ENCODE measurements at places on chromosomes 2 and 18. TPM values are rescaled to one million over a fixed set of nuclear protein-coding genes. Genes with fewer than 3 reads are reported as not detected.

Gene FBXO15
- total RNA-seq, result not detected

Gene TWIST2
- total RNA-seq, result 0.58 TPM

Gene PLGLB1
- total RNA-seq, result 1.1 TPM

Gene IL37
- total RNA-seq, result not detected

Gene EPHA4
- total RNA-seq, result 5.9 TPM

Gene NETO1
- total RNA-seq, result not detected

Gene HOXD1
- total RNA-seq, result not detected

Gene ROCK1
- 10.9 TPM for total RNA-seq

DNA sequence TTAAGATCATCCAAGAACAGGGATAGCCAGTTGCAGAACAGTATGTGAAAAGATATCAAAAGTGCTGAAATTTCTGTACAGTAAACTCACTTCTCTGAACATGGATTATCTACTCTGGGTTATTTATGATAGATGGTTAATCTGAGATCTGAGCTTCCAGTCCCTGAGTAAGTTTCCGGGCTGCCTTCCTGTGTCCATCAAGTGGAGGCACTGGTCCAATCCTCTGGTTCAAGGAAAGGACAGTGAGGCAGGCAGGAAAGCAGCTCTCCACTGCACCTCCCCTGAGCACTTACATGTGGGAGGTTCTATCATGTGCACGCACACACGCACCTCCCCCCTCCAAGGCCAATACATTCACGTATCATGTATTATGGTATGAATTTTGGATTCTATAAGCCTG lies 32.5 kb downstream of the GPR45 start:
- H3K4me1 ChIP-seq, result no peaks in the 10 kb centered on the region
- H3K36me3 ChIP-seq, result peaks cover 8% of the 10 kb centered on the region
- H3K27me3 ChIP-seq, result no peaks in the 10 kb centered on the region
- no peak overlapping the region for H3K27ac ChIP-seq

GRCh38 chr2:65361623-65362022 lies 70.8 kb downstream of the SPRED2 start:
- H3K4me3 ChIP-seq, result no peak overlapping the region
- H3K36me3 ChIP-seq, result no peaks in the 10 kb centered on the region
- no peak for DNase-seq
- no peak overlapping the region for H3K27ac ChIP-seq

Gene UGT1A5
- total RNA-seq, result not detected

DNA sequence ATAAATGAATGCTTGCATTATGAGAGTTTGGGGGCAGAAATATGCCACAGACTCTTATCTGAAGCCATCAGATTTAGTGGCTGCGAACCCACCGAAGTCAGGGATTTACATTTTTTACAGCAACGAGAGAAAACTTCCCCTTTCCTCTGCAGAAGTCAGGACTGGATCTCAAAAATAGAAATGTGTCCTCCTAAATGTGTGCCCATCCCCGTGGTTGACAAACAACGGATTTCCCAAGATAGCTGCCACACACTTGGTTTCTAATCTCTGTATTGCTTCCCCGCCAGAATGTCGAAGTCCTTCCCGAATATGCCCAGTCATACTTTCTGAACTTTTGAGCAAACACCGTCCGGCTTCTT lies 879 bp upstream of the ADAM23 start:
- H3K36me3 ChIP-seq, result no peaks in the 10 kb centered on the region
- H3K4me3 ChIP-seq, result peak overlapping the region; percentile 79
- no peak for DNase-seq
- peaks cover 13% of the 10 kb centered on the region for H3K4me1 ChIP-seq
- H3K27ac ChIP-seq, result peak overlapping the region; percentile 43

DNA sequence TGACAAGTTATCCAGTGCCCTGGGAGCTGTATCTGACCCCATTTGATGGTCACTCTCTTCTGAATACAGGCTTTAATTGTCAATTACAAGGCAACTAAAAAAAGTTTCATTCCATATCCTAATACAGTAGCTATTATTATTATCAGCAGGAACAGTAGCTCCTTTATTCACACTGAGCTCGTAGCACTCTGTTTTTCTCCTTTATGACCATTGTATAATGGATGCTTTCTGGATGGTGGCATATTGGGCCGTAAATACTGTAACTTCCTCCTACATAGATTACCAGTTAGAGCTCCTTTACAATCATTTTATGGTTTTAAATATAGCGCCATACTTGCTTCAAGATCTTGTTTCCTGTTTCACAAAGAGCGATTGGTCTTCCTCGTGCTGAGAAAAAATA lies 1040.3 kb downstream of the TSN start:
- no peaks in the 10 kb centered on the region for H3K36me3 ChIP-seq
- H3K4me3 ChIP-seq, result no peak overlapping the region
- no peak overlapping the region for H3K27ac ChIP-seq
- no peaks in the 10 kb centered on the region for H3K27me3 ChIP-seq
- DNase-seq, result no peak

Gene DAW1
- not detected for total RNA-seq

- H3K4me3 ChIP-seq, result peak overlapping the region; percentile 22
- H3K4me1 ChIP-seq, result no peaks in the 10 kb centered on the region
- H3K36me3 ChIP-seq, result no peaks in the 10 kb centered on the region
- no peak for DNase-seq
Measured at GRCh38 chr18:10023853-10024570, 110.2 kb downstream of the VAPA start.

DNA sequence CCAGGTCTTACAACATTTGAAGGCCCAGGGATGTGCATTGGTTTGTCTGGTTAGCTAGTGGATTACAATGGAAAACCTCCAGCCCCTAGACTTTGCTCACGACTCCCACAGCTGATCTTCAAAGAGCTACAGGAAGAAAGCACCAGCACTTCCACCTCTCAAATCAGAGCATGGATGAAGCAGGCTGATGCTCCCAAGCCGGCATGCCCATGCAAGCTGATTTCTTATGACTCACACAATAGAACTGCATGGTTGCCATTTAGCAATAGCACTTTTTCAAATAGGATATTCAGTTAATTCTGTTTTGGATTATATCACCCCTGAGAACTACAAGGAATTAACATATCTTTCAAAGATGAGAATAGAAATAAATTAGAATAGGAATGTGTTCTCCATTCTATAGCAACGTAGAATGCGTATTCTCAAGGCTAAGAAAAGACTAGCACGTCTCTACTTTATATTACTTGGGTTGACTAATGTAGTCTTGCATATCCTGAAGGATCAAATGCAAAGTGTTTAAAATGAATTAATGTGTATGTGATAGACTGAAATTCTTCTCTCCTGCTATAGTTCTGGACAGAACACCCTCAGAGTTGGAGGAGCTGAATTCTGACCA lies 292.4 kb downstream of the TRIB2 start:
- no peaks in the 10 kb centered on the region for H3K36me3 ChIP-seq
- DNase-seq, result no peak
- H3K4me1 ChIP-seq, result no peaks in the 10 kb centered on the region

Gene ASPRV1
- 0.42 TPM for total RNA-seq

Gene IL1A
- total RNA-seq, result not detected

Gene KCNJ3
- 1.0 TPM for total RNA-seq

DNA sequence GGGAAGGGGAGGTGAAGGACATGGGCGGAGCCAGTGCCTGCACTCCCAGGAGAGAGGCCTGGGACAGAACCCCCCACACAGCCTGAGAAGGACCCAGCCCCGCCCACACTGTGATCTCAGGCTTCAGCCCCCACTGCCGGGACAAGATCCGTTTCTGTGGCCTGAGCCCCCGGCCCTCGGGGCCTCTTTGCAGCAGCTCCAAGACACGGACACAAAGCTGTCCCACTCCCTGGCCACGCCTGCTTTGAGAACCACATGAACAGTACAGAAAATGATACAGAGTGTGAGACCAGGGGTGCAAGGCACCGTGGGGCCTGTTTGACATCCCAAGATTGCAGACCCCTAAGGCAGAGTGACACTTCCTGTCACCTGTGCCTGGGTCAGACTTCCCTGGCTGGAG lies 74.5 kb downstream of the TWIST2 start:
- H3K27me3 ChIP-seq, result peaks cover 6% of the 10 kb centered on the region
- H3K36me3 ChIP-seq, result no peaks in the 10 kb centered on the region
- no peak overlapping the region for H3K4me3 ChIP-seq
- H3K4me1 ChIP-seq, result no peaks in the 10 kb centered on the region

- DNase-seq, result no peak
- H3K4me3 ChIP-seq, result no peak overlapping the region
- H3K27ac ChIP-seq, result no peak overlapping the region
- peaks cover 10% of the 10 kb centered on the region for H3K4me1 ChIP-seq
- no peaks in the 10 kb centered on the region for H3K27me3 ChIP-seq
- H3K36me3 ChIP-seq, result no peaks in the 10 kb centered on the region
Measured at GRCh38 chr2:28250006-28250405, 142.7 kb upstream of the FOSL2 start.

- DNase-seq, result no peak
- H3K4me1 ChIP-seq, result no peaks in the 10 kb centered on the region
- H3K27me3 ChIP-seq, result no peaks in the 10 kb centered on the region
- no peak overlapping the region for H3K27ac ChIP-seq
- H3K4me3 ChIP-seq, result no peak overlapping the region
Measured at GRCh38 chr2:134348239-134348638, 94.4 kb downstream of the MGAT5 start.

GRCh38 chr2:25374411-25374810 lies 32.7 kb upstream of the DNMT3A start:
- peak; percentile 4 for DNase-seq
- no peaks in the 10 kb centered on the region for H3K27me3 ChIP-seq
- H3K36me3 ChIP-seq, result no peaks in the 10 kb centered on the region
- peaks cover 25% of the 10 kb centered on the region for H3K4me1 ChIP-seq

DNA sequence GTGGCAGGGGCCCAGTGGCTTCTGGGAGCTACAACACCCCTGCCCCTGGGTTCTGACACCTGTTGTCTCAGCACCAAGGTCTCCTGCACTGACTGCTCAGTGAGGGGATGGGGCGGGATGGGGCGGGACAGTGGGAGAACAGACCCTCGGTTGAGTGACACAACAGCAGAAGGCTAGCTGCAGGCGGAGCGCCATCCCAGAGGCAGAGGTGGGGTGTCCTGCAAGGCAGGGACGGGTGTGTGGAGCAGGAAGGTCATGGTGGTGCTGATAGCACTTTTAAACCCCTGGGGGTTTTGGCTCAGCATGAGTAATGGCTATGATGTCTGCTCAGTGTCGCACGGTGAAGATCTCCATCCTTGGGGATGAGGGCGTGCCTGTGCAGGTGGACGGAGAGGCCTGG lies 105.1 kb downstream of the DGKD start:
- H3K36me3 ChIP-seq, result peaks cover 100% of the 10 kb centered on the region
- peak; percentile 12 for DNase-seq
- H3K27me3 ChIP-seq, result no peaks in the 10 kb centered on the region
- no peak overlapping the region for H3K4me3 ChIP-seq
- peak overlapping the region; percentile 9 for H3K27ac ChIP-seq

Gene CCT4
- total RNA-seq, result 124 TPM

- H3K4me1 ChIP-seq, result no peaks in the 10 kb centered on the region
- no peak overlapping the region for H3K27ac ChIP-seq
Measured at GRCh38 chr2:35099342-35099741, 1256.2 kb upstream of the CRIM1 start.

Gene NAB1
- 16.9 TPM for total RNA-seq

DNA sequence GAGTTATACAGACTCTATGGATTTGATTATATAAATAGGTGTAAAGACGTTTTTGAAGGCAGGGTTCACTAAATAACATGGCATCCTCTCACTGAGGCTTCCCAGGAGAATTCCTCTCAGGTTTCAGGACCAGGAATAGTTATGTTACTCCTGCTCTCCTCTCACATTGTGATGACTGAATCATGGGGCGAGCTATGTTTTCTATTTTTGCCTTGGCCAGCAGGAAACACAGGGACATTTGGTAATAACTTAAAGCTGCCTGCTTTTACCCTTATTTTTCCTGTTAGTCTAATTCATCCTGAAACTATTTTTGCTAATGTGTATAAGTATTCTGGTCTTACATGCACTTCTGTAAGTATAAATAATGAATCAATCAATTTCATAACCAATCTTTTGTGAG lies 115.3 kb upstream of the ITGB6 start:
- H3K27ac ChIP-seq, result peak overlapping the region; percentile 84
- no peak overlapping the region for H3K4me3 ChIP-seq
- no peaks in the 10 kb centered on the region for H3K27me3 ChIP-seq
- peaks cover 61% of the 10 kb centered on the region for H3K4me1 ChIP-seq
- peaks cover 17% of the 10 kb centered on the region for H3K36me3 ChIP-seq

- DNase-seq, result no peak
- no peak overlapping the region for H3K4me3 ChIP-seq
- H3K4me1 ChIP-seq, result no peaks in the 10 kb centered on the region
- H3K27me3 ChIP-seq, result no peaks in the 10 kb centered on the region
- no peak overlapping the region for H3K27ac ChIP-seq
- no peaks in the 10 kb centered on the region for H3K36me3 ChIP-seq
Measured at GRCh38 chr2:208062961-208063360, 37.6 kb upstream of the PLEKHM3 start.

Gene NT5C1B
- total RNA-seq, result not detected

DNA sequence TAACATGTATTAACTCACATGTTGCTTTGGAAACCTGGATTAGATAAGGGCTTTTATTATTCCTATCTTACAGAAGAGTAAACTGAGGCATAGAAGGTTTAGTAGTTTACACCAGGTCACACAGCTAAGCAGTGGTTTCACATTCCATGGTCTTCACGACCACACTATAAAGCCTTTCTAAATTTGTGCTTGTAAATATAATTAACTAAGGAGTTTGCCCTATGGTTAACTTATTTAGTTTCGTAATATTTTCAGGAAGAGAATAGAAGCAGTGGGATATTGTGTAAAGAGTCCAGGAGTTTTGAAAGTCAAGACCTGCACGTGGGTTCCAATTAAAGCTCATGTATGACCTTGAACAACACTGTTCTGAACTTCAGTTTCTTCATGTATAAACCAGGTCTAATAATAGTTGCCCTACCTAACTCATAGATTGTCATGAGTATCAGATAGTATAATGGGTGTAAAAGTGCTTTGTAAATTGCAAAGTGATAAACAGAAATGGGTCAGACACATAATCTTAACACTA lies 19.5 kb upstream of the SOS1 start:
- no peaks in the 10 kb centered on the region for H3K36me3 ChIP-seq
- H3K27me3 ChIP-seq, result no peaks in the 10 kb centered on the region
- DNase-seq, result no peak
- H3K27ac ChIP-seq, result peak overlapping the region; percentile 81
- peaks cover 22% of the 10 kb centered on the region for H3K4me1 ChIP-seq
- H3K4me3 ChIP-seq, result no peak overlapping the region

- no peak for DNase-seq
- no peak overlapping the region for H3K4me3 ChIP-seq
- no peaks in the 10 kb centered on the region for H3K4me1 ChIP-seq
- H3K36me3 ChIP-seq, result no peaks in the 10 kb centered on the region
Measured at GRCh38 chr18:22466608-22467395, 49.1 kb upstream of the CTAGE1 start.
